Hematopoietic multipotent progenitor cell (in vitro differentiated cells): ENCODE measurements at places on chromosomes 3 and 15.
A peak's percentile ranks its signal among the peaks of the same experiment; 100 is the strongest.

GRCh38 chr3:5427021-5427420, 239.5 kb downstream of the EDEM1 start:
- DNase-seq, result no peak

DNA sequence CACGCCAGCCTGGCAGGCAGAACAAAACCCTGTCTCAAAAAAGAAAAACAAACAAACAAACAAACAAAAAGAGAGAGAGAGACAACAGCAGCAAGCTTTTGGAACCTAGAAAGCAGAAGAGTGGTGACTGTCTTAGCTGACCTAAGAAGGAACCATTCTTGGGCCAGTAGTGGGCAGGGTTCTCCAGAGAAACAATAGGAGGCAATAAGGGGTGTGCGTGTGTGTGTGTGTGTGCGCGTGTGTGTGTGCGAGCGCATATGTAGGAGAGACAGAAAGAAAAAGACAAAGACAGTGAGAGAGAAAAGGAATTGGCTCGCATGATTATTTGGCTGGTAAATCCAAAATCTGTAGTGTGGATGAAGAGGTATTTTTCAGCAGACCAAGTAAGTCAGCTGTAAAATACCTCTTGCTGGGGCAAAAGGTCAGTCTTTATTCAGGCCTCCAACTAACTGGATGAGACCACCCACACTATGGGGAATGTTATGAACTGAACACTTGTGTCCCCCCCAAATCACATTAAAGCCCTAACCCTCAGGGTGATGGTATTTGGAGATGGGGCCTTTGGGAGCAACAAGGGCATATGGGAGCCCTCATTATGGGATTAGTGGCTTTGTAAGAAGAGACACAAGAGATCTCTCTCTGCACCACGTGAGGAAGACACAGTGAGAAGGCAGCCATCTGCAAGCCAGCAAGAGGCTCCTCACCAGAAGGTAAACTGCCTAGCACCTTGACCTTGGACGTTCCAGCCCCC, 15.1 kb upstream of the BLM start:
- peak; percentile 60 for DNase-seq

DNA sequence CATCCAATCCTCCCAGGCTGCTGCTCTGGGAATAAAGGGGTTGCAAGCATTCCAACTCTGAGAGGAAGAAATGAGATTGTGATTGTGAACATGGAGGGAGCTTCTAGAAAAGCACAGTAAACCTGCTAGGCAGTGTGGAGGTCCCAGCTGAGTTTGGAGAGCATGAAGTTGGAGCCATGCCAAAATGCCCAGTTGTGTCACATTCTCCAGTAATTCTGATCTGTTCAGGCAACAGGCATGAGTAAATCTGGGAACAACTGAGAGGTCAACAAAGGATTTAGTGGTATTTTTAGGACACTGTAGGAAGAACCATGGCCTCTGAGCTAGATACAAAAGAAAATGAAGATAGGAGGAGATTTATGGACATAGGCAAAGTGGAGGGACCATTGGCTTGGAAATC, 74.7 kb downstream of the CYP19A1 start:
- DNase-seq, result no peak

GRCh38 chr3:192772240-192772894, 45.0 kb upstream of the FGF12 start:
- no peak for DNase-seq

DNA sequence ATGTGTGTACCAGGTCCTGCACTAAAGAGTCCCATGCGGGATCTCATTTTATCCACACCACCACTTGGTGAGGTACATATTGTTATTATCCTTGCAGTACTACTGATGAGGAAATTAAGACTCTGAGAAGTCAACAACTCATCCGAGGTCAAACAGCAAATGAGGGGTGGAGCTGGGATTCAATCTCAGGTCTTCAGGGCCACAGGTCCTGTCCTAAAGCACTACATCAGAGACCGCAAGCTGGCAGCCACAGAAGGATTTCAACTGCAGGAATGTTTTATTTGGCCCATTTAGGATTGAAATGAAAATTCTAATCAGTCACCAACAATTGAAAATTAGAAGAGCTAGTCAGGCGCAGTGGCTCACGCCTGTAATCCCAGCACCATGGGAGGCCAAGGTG, 131.4 kb downstream of the ADAMTS17 start:
- DNase-seq, result no peak

DNA sequence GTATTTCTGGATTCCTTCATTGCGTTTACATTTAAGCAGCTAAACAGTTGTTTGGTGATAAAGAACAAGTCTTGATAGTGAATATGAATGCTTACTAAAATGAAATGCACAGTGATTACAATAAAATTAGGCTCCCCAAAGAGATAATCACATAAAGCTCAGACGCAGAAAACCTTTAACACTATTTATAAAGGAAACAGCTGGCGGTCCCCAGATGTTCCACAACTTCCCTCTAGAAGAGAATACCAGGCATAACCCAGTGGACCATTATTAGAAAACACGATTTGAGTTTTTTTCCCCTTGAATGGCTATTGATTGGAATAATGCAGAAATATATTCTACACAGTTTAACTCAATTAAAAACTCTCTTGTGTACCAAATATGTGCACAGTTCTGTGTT, 573.2 kb downstream of the DIPK2A start:
- DNase-seq, result no peak
